ENCODE measurements at places on chromosomes 16 and 17.

- DNase-seq = peak; percentile 100
These were observed 9.0 kb upstream of the CLDN9 start for GRCh38 chr16:3003582-3004270.

DNA sequence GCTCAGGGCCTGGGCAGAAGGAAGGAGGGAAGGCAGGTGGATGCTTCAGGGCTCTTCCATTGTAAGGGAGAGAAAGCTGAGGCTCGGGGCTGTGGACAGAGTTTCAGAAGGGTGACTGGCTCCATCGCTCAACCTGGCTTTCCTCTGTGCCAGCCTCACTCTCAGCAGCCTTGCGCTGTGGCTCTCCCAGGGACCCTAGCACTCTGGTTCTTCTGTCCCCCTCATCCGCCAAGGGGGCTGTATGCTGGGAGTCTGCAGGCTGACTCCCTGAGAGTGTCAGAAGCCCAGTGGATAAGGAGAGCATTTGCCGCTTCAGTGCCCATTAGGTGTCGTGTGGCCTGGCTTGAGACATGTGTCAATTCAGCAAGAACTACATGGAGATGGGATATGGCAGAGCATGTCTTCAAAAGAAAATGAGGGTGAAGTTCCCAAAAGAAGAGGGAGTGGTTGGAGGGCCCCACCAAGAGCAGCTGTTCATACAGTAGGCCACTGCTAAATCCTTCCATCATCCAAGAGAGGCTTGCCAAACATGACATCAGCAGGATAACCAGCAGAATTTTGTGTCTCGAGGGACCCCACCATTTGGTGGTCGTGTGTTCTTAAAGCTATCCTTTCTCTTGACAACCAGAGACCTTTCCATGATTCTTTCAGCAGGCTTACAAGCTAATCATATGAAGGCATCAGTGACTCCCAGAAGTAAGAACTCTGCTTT is 148.2 kb downstream of the IRX5 start:
- no peak for DNase-seq

DNA sequence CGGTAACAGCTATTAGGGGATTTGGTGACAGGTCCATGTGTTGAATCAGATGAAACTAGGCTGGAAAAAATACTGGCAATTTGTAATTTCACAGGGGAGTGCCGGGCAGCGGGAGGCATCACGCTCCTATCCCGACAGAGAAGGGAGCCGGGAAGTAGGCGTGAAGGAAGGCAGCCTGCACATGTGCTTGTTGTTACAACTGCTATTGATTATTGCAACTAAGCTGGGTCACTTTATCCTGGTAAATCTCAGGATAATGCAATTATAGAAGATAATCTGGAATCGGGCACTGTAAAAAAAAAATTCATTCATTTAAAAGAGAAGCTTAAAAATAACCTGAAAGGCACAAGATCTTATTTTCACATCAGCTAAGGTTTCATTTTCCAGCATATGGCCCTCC is 180.6 kb downstream of the FOXL1 start:
- no peak for DNase-seq

- peak; percentile 74 for DNase-seq
These were observed 417.1 kb downstream of the TMEM114 start for GRCh38 chr16:8173111-8173644.

- DNase-seq = no peak
These were observed 237.7 kb upstream of the ZFHX3 start for GRCh38 chr16:73285436-73286201.

DNA sequence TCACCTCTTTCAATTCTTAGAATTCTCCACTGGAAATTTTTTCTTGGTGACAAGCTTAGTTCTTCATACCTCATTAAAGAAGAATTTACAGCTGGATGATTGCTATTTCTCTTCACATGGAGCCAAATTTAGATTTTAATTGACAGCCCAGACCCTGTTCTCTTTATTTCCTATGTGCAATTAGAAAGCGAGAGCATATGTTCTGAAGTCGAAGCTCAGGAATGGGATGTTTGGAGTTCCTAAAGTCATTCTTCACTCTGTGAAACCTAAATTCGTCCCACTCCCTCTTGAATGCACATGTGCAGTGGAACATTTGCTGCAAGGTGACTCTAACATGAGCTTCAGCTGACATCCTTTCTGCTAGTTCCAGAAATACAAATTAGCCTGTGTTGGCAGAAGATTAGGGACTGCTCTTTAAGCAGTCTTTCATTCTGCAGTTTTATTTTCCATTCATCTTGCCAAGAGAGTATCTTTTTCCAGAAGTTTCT is 129.3 kb upstream of the KCNJ16 start:
- no peak for DNase-seq

DNA sequence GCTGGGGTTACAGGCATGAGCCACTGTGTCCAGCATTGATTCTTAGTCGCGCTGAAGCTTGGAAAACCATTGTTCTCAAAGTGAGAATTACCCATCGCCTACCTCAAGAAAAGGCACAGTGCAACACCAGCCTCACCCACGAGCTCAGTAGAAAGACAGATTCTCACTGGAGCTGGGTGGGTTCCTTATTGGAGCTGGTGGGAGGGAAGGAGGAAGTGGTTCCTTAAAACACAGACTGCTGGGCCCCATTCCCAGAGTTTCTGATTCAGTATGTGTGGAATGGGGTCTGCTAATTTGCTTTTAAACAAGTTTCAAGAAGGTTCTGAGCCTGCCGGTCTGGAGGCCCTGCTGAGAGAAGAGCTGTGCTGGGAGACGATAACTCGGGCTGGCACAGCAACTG is 264.7 kb downstream of the ENGASE start:
- no peak for DNase-seq

DNA sequence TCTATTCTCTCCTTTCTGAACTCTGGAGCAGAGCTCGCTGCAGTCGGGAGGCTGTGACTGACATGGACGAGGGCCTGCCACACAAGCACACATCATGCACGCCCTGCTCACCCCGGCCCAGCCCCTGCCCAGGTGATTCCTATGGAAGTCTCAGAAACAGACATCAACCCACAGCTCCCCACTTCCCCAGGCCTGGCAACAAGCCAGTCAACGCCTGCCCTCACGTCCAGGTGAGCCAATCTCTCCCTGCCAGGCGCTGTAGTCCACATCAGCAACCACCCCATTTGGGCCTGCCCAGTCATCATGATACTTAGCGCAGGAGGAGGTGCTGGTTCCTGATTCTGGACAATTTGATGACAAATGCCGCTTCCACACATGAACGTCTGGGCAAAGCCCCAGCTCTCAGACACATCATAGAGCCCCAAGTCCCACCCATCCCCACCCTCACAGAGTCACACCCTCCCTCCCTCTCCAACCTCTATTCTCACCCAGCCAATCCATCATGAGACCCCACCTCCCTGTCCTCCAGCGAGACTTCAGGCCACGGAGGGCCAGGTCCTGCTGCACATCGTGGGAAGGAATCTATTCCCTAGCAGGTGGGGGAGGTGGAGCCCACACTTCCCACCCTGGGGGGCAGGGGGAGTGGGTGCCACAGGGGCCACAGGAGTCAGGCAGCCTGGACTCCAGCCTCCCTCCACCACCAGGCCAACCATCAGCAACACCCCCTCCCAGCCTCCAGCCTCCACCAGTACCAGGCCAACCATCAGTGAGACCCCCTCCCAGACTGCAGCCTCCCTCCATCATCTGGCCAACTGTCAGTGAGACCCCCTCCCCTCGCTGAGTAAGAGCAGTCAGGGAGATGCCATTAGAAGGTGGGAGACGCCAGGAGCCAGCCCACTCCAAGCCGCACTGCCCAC is 33.7 kb upstream of the GSG1L start:
- DNase-seq = no peak

Data from Caki2 (cell line).